ENCODE measurements at places on chromosomes 2 and 18.
A peak's percentile ranks its signal among the peaks of the same experiment; 100 is the strongest.

- DNase-seq: no peak
These were observed 15.2 kb downstream of the BCL2L11 start for GRCh38 chr2:111135910-111136297.

DNA sequence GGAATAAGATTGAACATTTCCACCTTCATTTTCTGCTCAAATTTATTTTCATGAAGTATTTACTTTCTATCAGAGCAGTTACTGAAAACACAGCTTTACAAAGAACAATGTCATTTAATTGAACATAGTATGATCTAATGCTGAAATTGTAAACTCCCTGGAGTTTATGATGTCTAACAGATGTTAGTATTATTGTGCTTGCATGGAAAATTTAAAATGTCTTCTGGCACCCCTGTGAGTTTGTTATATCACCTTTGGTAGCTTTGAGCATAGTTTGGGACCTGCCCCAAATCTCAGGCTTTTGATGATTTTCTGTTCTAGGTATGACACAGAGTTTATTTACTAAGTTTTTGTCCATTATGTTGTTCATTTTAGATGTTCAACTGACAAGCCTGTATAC, 28.1 kb downstream of the FAM171B start:
- DNase-seq: no peak

GRCh38 chr2:8489751-8490150, 192.1 kb upstream of the ID2 start:
- DNase-seq: no peak

- DNase-seq: no peak
These were observed 194.8 kb downstream of the TPGS2 start for GRCh38 chr18:36633961-36634412.

- no peak for DNase-seq
These were observed 75.4 kb downstream of the EXOC6B start for GRCh38 chr2:72750466-72750865.

DNA sequence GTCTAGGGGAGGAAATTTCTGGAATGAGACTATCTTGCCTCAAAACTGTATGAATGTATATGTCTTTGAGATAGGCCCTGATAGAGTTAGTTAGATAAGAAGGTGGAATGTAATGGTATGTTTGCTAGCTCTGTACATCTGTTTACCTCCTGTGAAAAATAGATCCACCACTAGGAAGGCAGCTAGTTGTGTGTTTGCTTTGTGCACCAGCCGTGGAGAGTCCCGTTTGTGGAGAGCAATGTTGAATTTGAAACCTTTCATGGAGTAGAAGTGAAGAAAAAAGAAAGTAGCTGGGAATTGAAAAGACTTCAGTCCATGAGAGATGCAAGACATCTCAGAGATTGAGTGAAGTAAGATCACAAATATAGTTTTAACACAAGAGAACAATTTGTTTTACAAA, 25.4 kb downstream of the ASXL3 start:
- DNase-seq: peak; percentile 84

- DNase-seq: no peak
These were observed 55.1 kb downstream of the MYO7B start for GRCh38 chr2:127590386-127591190.

- DNase-seq: no peak
These were observed 78.2 kb downstream of the FBXO15 start for GRCh38 chr18:74069178-74070050.

- DNase-seq: no peak
These were observed 218.7 kb downstream of the HNMT start for GRCh38 chr2:138182937-138183312.

DNA sequence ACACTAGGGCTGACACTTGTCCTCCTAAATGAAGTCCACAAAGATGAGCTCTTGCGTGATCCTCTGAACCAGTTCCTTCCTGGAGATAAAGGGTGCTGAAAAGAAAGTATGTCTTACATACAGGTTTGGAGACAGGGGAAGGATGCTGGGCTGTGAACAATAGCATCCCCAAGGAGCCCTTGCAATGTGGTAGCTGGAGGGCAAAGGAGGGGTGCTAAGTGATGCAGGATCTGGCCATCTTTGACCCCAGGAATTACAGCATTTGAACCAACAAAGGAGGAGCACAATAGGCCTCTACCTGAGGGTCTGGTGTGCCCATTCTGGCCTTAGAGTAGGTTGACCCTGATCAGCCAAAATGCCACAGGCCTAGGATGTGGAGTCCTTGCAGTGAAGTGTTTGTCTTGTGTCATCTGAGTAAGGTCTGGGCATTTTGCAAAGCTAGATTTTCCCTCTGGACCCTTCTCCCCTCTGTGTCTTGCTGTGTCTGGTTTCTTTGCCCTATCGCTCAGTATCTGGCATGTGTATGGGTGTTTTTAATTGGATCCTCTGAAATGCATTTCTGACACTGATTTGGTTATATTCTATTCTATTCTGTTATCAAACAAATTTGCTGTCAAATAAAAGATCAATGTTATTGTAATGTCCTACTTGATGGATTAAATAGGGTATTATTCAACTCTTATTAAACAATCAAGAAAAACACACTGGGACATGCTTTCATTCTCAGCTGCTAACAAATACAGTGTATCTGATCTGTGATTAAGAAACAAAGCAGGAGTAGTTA, 364.8 kb upstream of the MEIS1 start:
- DNase-seq: no peak

DNA sequence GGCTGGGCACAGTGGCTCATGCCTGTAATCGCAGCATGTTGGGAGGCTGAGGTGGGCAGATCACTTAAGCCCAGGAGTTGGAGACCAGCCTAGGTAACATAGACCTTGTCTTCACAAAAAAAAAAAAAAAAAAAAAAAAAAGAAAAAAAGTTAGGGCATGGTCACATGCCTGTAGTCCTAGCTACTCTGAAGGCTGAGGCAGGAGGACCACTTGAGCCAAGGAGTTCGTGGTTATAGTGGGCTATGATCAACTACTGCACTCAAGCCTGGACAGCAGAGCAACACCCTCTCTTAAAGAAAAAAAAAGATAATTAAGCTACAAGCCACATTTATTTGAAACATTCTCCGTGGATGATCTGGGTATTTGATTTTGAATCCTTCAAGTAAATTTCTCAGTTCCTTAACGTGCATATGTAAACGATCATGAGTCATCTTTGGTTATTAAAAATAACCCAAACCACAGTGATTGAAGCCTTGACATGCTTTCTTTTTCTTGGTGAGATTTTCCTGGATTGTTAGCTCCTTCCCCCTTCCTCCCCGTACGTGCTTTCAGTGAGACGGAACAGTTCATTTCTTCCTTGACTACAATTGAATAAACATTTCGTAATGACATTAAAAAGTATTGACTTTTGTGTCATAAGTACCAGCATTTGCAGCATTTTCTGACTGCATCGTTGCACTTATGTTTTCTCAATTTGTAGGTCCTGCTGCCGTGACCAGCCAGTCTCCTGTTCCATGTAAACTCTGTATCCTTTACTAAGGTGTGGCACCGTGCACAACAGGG, 20.3 kb downstream of the RMC1 start:
- no peak for DNase-seq

DNA sequence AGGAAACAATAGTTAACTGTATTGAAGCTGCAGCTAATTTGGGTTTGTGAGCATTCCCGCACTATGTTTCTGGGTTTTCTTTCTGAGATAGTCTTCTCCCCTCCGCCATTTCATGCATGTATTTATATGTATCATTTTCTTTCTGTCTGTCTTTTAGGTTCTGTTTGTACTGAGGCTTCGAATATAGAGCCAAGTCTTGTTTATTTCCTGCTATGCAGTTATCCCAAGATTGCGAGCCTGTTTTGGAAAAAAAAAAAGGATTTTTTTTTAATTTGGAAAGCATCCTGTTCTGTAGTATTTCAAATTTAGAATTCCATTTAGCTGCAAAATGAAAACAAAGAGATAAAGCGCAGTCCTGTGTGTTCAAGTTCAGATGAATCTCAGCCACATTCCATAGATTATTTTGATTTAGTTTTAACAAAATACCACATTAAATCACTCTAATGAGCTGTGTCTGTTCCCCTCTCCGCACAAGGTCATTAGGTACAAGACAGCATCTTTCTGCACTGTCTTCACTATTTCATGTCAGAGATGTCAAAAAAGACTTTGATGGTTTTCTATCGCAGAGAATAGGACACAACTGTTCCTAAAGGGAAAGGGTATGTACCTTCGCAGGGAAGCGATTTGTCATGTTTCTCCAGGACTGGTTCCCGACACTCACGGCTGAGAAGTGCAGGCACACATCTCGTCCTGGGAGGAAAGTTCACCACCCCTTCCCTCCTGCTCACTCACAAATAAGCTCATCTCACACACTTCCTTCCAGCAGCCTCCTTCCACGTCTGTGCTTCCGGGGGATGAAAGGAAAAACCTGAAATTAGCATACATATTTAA, 443.4 kb downstream of the ZNF516 start:
- DNase-seq: no peak

DNA sequence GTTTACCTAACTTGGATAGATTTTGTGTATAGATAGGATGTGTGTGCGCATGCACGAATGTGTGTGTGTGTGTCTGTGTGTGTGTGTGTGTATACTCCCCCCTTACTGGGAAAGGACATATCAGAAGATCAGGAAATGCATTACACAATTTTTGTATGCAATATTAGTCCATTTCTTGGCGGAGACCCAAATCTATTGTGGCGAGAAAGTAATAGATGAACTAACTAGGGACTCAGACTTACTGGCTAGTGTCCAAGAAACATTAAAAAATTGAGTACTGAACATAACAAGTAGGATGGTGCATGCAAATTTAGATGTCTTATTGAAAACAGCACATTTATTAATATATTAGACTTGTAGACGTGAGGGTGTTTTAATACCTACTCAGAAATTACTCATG, 1036.5 kb upstream of the FANCL start:
- no peak for DNase-seq

- peak; percentile 8 for DNase-seq
These were observed 12.0 kb upstream of the DARS1 start for GRCh38 chr2:135997380-135997779.

- peak; percentile 99 for DNase-seq
These were observed 60.4 kb downstream of the ZBTB7C start for GRCh38 chr18:48348739-48349138.

GRCh38 chr2:53859206-53860181, at the start of gene GPR75:
TSS of gene GPR75 (minus strand) at chr2:53859967. CDS start at chr2:53854756, 5,211 bp downstream.
- no peak for DNase-seq

GRCh38 chr18:65907281-65907680, 156.5 kb downstream of the CDH7 start:
- no peak for DNase-seq

- no peak for DNase-seq
These were observed 44.6 kb downstream of the DPP4 start for GRCh38 chr2:162029287-162029901.

DNA sequence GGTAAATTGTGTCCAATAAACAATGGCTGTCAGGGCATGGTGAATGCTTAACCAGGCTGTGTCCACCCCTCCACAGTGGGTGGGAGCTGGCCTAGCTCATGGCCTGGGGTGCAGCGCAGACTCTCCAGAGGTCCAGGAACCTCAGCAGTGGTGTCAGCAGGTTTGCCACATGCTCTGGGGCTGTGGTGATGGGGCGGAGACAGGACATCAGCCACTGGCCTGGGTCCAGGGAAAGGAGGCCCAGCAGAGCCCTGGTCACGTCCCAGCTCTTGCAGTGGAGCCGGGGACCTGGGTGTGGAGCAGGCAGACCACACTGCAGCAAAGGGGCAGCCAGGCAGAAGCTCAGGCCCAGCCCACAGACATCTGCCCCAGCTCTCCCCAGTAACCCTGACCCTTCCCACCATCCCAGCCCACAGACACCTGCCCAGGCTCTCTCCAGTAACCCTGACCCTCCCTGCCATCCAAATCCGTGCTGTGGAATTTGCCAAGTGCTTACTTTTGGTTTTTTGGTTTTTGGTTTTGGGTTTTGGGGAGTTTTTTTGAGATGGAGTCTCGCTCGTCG, 13.8 kb upstream of the KIF1A start:
- no peak for DNase-seq

DNA sequence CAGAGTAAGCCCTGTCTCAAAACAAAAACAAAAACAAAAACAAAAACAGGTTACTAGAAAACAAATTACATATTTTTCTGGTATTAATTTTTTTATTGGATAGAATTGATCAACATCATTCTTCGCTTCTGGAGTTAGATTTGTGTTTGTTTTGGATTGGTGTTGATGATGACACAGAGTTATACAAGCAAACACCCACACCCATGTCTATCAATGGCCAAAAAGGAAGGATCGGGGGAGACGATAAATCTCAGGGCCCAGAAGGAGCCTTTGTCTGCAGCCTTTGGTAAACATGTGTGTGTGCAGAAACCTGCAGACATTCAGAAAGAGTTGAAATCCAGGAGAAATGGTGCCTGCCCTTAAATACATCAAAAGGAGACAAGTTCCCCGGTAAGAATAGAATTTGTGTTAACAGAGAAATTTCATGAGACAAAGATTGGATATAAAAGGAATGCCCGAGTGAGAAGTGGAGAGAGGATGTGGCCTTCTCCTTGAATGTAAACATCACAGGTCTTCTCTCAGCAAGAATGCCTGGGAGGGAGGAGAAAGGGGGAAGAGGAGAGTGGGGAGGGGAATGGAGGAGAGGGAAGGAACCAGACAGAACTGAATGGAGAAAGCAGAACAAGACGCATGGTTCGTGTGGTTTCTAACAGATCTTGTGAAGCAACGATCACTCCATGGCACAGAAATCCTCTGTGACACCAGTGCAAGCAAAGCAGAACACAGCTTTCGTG, 40.4 kb upstream of the TMEM178A start:
- no peak for DNase-seq

GRCh38 chr18:23154823-23155500, 19.7 kb downstream of the CABLES1 start:
- no peak for DNase-seq

- DNase-seq: no peak
These were observed 87.6 kb downstream of the PLCL1 start for GRCh38 chr2:197891897-197892442.
